Stimulated activated CD4-positive, alpha-beta T cell treated with anti-CD3 and anti-CD28 coated beads, Interleukin-12 subunit alpha, Interleukin-12 subunit beta, amount 100 ng/mL, for 24 hours (primary cell): ENCODE measurements at places on chromosomes 1 and 21.

GRCh38 chr1:152108882-152109222 lies 6.4 kb downstream of the TCHH start:
- no peak for DNase-seq

DNA sequence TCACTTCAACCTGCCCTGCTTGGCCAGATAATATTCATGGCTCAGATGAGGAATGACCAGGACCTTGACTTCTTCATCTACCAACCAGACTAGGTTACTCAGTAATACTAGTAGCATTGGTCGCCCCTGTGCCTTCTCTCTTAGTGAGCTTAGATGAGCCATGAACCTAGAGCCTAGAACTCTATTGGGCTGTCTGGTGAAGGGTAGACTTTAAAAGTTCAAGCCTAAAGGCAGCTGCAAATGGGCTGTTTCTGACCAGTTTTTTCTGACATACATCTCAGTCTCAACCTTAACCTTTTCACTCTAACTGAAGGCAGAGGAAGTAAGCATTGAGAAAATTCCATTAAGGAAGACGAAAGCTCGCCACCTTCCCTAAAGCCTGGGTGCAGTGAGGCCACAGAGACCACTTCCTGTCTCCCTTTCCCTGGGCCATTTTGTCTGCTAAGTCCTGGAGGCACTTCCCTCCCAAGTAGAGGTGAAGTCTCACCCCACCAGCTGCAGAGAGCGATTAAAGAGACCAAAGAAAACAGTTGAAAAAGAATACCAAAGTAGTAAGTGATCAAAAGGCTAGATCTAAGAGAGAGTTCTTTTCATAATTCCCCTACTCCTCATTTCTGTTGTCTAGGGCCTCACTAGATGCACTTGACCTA lies 53.3 kb downstream of the MTR start:
- DNase-seq, result no peak

DNA sequence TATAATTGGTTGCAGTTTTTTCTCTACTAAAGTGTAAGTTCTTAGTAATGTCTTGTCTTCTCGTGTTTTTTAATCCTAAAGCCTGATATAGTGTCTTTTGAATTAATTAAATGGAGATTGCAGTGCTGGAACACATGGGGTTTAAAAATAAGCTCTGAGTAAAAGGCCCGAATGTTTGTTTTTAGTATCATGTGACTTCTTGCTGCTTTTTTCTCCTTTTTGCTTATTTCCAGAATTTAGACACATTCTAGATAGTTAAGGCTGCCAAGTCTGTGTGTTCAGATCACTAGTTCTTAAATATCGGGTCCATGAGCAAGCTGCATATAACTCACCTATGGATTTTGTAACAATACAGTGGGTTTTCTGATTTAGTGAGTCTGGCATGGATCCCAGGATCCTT lies 27.5 kb downstream of the KCTD3 start:
- no peak for DNase-seq

DNA sequence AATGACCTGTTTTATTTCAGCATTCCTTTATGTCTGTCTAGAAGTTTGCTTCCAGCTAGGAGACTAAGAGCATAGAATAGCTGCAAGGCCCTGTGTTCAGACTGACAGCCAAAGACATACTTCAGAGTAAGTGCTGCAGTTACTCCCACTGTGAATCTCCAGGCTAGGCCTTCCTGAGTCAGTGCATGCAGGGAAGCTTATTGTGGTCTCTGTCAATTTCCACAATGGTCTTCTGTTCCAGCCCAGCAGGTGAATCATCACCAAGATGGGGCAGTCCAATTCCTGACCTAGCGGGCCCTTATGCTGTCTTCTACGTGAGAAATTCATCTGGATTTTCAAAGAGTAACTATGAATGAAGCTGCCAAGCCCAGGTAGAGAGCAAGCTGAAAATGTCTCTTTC lies 146.3 kb upstream of the C8B start:
- DNase-seq, result no peak

DNA sequence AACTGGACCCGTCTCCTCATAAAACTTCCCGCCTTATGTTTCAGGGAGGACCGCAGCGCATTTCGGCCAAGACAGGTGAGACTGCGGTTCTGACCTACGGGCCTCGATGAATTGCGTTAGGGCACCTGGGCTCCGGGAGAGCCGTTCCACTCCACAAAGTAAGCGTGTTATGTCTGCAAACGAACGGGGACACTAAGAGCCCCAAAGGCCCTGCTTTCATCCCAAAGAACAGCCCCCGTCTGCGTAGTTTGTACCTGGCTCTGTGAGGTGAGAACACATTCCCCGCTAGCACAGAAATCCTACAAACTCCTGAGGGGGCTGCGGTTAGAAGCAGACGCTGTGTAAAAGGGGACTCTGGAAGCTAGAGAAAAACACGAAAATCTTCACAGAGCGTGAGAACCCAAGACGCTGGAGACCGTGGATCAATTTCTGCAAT lies 41.6 kb upstream of the PPIAL4F start:
- DNase-seq, result no peak

GRCh38 chr1:4171480-4172450 lies 271.7 kb upstream of the C1orf174 start:
- DNase-seq, result no peak

DNA sequence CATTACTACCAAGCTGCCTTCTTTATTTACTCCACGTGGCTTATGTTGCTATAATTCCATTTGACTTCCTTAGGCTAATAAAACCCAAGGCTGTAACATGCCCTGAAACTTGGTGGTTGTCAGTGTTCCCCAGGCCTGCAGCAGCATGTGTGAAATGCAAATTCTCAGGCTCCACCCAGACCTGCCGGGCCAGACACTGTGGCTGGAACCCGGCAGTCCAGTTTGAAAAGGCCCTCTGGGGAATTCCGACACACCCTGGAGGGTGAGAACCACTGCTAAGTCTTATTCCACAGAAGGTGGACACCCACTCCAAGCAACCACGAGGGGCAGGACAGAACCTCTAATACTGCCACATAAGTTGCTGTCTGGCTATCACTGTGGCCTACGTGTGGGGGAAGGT lies 41.4 kb downstream of the URB1 start:
- no peak for DNase-seq

- no peak for DNase-seq
Measured at GRCh38 chr21:45473496-45474322, 68.5 kb downstream of the SLC19A1 start.

DNA sequence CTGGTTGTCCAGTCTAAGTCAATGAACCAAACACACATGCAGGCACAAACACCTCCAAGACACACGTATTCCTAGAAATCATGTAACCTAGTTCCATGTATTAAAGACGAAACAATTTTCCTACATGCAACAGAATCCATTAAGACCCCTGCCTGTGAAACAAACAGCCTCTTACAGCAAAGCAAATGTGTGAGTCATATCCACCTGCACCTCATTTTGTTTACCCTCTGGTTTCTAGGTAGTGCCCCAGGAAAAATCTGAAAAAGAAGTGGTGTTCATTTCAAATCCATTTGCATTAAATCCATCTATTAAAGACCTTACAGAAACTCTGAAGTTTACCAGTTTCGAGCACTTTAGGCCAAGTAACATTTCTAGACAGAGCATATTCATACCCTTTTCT lies 74.1 kb downstream of the VCAM1 start:
- no peak for DNase-seq

GRCh38 chr1:93765099-93765498 lies 83.5 kb upstream of the BCAR3 start:
- DNase-seq, result no peak

DNA sequence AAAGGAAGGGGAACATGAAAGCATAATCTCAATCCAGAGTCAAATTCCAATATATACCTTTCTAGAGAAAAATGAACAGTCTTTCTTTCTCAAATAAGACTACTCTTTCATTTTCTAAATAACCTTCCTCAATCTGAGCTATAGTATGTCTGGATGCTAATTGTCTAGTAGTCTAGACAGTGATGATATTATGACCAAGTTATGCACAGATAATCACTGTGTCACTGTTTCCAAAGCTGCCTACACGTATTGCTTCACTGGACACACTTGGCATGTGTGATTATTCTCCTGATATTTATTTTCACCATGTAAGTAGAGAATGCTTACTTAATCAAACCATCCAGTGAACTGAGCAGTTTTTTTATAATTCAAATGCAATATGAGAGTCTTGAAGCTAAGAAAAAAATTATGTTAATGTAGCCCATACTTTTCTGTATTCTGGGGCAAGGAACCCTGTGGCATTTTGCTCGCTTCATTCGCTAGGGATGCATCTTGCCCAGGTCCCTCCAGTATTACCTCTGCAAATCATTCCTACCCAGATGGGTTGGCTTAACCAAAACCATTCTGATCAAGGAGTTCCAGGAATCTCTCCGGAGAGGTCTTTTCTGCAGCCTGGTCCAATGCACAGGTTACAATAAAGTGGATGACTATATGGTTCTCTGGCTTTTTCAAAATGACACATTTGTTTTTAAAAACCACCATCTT lies 303.1 kb upstream of the RUNX1 start:
- DNase-seq, result no peak

DNA sequence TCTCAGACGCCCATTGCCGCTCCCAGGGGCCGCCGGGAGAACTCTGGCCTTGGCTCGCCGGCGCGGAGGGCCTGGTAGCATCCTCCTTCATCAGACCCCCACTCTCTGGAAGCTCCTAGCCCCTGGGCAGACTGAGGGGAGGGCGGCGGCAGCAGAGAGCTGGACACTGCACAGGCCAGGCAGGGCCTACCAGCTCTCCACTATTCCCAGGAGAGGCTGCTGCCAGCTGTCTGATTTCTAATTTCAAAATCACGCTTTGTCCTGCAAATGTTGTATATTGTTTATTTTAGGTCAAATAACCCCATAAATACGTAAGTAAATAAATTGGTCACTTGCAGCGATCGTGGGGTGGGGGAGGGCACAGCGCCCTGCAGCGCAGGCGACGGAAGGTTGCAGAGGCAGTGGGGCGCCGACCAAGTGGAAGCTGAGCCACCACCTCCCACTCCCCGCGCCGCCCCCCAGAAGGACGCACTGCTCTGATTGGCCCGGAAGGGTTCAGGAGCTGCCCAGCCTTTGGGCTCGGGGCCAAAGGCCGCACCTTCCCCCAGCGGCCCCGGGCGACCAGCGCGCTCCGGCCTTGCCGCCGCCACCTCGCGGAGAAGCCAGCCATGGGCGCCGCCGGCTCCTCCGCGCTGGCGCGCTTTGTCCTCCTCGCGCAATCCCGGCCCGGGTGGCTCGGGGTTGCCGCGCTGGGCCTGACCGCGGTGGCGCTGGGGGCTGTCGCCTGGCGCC lies at the start of gene MTARC1:
Gene MTARC1 (plus strand): TSS at position 577 of the 732 bp plus-strand sequence. CDS start 32 bp downstream, at position 609.
- no peak for DNase-seq

GRCh38 chr1:8476006-8476405 lies 158.1 kb downstream of the SLC45A1 start:
- DNase-seq, result no peak

- DNase-seq, result no peak
Measured at GRCh38 chr1:46362158-46362557, 21.6 kb downstream of the NSUN4 start.

DNA sequence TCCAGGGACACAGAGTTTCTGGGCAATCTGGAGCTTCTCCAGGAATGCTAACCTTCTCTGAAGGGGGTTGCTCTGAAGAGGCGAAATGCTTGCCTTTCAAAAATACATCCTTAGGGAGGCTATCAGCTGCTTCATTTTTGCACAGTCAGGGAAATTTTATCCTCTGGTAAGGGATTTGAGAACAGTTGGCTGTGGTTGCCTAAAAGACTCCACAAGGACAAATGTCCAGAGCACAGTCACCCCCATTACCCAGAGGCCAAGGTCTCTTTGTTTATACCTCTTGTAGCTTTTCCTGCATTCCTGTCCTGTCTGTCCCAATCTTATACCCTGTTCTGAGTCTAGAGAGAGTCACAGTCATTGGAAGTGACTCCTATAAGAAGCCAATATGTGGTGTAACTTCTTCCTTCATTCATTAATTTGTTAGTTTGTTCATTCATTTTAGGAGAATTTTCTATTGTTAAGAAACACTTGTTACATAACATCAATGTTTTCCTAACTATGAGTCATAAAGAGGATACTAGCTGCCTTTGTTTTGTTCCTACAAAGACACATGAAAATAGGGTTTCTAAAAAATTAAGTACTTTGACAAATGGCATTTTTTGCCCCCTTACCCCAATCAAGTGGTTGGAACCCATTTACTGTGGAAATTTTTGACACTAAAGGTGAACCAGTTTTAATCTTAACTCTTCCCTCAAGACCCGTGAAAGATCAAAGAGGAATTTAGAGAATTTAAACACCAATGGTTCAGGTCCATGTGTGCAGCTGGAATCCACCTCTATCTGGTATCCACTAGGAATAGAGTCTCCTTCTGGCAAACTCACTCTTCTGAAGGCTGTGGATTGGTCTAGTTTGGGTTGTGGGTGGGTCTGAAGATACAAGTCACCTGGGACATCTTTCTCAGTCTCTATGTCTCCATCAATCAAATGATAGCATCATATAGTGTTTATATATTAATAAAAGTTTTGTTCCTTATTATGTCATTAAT lies 47.1 kb downstream of the GPR88 start:
- no peak for DNase-seq

GRCh38 chr1:165316153-165316772 lies 40.3 kb downstream of the LMX1A start:
- no peak for DNase-seq

DNA sequence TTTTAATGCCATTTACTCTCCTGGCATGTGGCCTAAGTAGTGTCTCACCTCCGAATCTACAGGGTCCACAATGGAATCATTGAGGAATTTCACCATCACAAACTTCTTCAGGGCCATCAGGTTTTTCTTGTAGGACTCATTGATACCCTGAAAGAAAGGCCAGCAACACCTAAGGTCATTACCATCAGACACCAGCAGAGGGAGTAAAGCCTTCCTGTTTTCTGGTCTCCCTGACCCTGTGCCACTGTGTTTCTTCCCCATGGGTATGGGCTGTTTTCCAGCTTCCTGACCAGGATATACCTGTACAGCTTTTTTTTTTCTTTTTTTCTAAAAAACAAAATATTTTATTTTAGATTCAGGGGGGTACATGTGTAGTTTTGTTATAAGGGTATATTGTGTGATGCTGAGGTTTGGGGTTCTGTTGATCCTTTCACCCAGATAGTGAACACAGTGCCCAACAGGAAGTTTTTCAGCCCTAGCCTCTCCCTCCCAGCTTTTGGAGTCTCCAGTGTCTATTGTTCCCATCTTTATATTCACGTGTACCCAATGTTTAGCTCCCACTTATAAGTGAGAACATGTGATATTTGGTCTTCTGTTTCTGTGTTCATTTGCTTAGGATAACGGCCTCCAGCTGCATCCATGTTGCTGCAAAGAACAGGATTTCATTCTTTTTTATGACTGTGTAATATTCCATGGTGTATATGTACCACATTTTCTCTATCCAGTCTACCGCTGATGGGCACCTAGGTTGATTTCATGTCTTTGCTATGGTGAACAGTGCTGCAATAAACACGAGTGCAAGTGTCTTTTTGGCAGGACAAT lies 18.3 kb downstream of the PPT1 start:
- DNase-seq, result peak; percentile 32

DNA sequence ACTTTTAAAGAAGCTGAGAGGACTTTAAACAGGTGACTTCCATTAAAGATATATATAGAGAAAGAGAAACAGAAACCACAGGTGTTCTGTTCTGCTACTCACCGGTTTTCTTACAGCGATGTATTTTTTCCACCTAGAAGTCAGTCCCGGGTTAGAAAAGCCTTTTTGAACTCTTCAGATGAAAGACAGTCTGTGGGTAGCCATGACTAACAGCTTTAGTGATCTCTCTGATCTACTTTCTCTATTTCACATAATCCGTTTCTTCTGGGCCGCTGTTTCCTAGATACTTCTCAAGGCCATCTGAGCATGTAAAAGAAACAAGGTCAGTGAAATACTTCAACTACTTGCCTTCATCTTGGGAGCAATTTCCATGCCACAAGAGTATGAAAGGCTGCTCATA lies 25.1 kb downstream of the WDR64 start:
- no peak for DNase-seq
